ENCODE measurements at places on chromosomes 5 and 9.

- H3K4me3 ChIP-seq, result no peak overlapping the region
- H3K4me1 ChIP-seq, result peaks cover 88% of the 10 kb centered on the region
- no peaks in the 10 kb centered on the region for H3K27me3 ChIP-seq
- peak overlapping the region; percentile 68 for H3K27ac ChIP-seq
These were observed 11.9 kb downstream of the RAPGEF1 start for GRCh38 chr9:131727795-131728545.

DNA sequence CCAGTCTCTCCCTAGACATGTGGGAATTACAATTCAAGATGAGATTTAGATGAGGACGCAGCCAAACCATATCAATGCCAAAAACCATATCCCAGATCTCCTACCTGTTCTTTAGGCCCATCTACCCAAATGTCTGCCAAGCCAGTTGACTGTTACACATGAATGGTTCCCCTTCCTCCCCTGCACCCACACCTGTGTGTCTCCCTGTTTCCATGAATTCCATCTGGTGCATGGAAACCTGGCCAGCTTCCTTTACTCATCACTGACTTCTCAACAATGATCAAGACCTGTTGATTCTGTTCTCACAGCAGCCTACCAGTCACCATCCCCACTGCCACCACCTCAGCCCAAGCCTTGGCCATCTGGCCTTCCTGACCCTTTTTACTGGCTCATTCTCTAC lies 222.7 kb downstream of the NR3C1 start:
- peaks cover 7% of the 10 kb centered on the region for H3K36me3 ChIP-seq
- no peak overlapping the region for H3K27ac ChIP-seq
- H3K4me3 ChIP-seq, result no peak overlapping the region

- H3K27me3 ChIP-seq, result no peaks in the 10 kb centered on the region
- DNase-seq, result no peak
- no peak overlapping the region for H3K4me3 ChIP-seq
- H3K27ac ChIP-seq, result no peak overlapping the region
These were observed 104.7 kb upstream of the IRX2 start for GRCh38 chr5:2856206-2856605.

DNA sequence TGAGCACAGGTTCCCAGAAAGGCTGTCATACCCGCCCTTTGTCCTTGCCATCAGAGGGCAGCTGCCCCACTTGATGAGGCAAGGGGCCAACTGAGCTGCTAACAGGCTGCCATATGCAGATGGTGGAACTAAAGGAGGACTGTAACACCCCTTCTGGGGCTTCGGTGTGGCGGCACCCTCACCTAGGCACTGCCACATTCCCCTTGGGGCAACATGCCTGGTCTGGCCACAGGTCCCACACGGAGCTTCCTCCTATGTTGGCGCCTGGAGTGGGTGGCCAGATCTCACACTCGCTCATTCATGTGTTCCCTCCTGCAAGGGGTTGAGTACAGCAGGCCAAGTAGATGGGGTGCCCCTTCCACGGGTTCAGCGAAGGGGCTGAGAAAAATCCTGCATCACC lies 777.4 kb upstream of the CHD1 start:
- H3K4me1 ChIP-seq, result no peaks in the 10 kb centered on the region
- H3K27me3 ChIP-seq, result no peaks in the 10 kb centered on the region
- DNase-seq, result no peak
- no peak overlapping the region for H3K27ac ChIP-seq
- no peaks in the 10 kb centered on the region for H3K36me3 ChIP-seq

GRCh38 chr5:38463634-38464521 lies 92.6 kb downstream of the LIFR start:
- no peak overlapping the region for H3K4me3 ChIP-seq
- peaks cover 20% of the 10 kb centered on the region for H3K4me1 ChIP-seq

DNA sequence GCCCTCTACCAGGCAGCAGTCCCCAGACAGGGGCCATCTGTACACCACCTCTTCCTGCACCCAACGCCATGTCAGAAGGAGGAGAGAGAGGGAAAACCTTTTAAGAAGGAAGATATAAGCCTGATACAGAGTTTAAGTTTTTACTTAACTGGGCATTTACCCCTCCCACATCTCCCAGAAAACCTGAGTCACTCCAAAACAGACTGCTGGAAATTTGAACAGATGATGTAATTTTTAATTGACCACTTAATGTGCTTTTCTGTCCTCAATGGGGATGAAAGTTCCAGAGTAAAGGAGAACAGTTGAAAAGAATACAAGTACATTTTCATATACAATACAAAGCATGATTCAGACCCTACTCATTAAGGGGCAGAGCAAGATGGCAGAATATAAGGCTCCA lies 63.9 kb downstream of the TTC39B start:
- peak overlapping the region; percentile 42 for H3K27ac ChIP-seq
- no peaks in the 10 kb centered on the region for H3K4me1 ChIP-seq
- H3K36me3 ChIP-seq, result no peaks in the 10 kb centered on the region
- no peak for DNase-seq
- H3K27me3 ChIP-seq, result no peaks in the 10 kb centered on the region
- H3K4me3 ChIP-seq, result no peak overlapping the region

DNA sequence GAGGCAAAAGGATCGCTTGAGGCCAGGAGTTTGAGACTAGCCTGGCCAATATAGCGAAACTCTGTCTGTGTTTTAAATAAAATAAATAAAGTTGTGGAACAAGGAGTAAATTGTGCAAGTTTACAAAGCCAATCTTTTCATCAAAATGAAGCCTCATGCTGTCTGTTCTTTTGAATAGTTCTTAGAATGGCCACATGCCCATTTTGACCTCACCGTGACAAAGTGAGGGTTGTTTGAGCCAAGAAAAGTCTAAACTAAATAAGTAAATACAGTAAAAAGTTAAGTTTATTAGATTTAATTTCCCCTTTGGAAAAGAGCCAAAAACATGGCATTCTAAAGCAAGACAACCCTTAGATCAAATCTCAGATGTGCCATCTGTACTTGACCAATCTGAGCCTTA lies 165.7 kb downstream of the NDUFS4 start:
- no peak for DNase-seq
- H3K36me3 ChIP-seq, result no peaks in the 10 kb centered on the region
- H3K27me3 ChIP-seq, result no peaks in the 10 kb centered on the region
- H3K4me3 ChIP-seq, result no peak overlapping the region
- H3K27ac ChIP-seq, result no peak overlapping the region

GRCh38 chr9:76200745-76201144 lies 193.5 kb downstream of the RFK start:
- no peaks in the 10 kb centered on the region for H3K27me3 ChIP-seq
- no peak overlapping the region for H3K4me3 ChIP-seq
- H3K4me1 ChIP-seq, result no peaks in the 10 kb centered on the region
- no peak overlapping the region for H3K27ac ChIP-seq
- H3K36me3 ChIP-seq, result no peaks in the 10 kb centered on the region

DNA sequence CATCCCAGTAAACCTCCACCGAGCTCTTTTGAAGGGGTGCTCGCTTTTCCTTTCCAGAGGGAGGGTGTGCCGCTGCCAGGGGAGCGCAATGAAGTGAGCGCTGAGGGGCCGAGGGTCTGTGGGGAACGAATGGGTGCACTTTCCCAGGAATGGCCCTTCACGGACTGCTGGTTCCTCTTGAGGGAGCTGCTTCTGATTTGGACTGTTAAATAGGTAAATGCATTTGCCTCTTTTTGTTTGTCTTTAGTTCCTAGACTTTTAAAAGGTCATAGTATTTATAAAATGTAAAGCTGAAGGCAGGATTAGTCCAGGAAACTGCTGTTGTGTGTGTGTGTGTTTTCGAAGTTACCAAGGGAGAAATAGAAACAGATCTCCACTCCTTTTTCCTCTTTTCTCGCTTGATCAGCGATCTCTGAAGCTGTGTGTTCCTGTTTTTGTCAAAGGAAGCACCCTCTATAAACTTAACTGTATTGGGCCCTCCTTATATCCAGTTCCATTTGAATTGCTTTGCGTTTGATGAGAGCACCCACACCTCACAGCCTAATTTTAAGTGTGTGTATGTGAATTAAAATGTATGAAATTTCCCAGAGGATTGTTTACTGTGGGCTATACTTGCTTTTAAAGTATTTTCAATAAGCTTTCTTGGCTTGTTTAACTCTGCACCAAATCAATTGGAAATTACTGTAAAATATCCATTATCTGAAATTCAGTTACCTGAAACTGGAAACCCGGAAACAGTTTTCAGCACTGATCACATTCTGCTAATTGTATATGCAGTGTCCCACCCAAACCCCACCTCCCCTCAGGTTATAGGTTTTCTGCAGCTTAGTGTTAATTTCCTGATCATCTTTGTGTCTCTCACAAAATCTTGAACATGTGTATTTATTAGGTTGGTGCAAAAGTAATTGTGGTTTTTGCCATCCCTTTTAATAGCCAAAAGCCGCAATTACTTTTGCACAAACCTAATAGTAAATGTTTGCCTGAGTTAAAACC lies 966 bp downstream of the SNX2 start:
- H3K4me1 ChIP-seq, result peaks cover 53% of the 10 kb centered on the region
- no peaks in the 10 kb centered on the region for H3K36me3 ChIP-seq
- no peak for DNase-seq
- H3K27me3 ChIP-seq, result no peaks in the 10 kb centered on the region

DNA sequence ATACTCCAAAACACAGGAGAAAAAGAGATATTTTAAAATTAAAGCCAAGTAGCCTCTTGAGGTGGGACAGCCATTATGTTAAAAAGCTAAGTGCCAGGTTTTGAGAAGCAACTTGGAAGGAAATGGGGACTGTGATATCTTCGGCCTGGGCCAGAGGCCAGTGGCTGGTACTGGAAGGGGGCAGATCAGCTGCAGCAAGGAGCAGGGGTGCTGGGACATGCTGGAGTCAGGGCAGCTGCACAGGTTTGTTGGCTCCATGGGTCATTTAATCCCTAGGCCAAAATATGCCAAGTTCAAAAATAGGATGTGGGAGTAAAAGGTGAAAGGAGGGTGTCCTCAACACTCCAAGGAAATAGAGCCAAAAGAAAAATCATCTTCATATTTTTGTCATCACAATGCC lies 30.0 kb downstream of the ADRB2 start:
- H3K27ac ChIP-seq, result peak overlapping the region; percentile 20
- H3K27me3 ChIP-seq, result no peaks in the 10 kb centered on the region
- no peak for DNase-seq
- H3K36me3 ChIP-seq, result no peaks in the 10 kb centered on the region

DNA sequence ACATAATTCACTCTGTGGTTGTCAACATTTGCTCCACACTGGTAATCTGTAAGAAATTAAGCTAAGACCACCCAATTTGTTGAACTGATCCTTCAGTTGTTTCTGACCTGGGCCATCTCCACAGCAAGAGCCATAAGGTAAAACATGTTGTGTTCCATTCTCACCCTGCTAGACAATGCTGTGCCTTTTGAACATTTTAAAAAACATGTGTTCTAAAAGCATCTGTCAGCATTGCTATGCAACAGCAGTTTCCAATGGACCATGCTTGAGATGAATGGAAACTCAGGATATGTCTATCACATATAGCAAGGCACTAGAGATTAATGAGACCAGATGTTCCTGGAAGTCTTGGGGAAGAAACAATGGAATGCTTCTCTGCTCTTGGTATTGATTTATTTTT lies 455.1 kb upstream of the RGMB start:
- H3K36me3 ChIP-seq, result no peaks in the 10 kb centered on the region
- no peaks in the 10 kb centered on the region for H3K27me3 ChIP-seq
- H3K27ac ChIP-seq, result no peak overlapping the region
- DNase-seq, result no peak

DNA sequence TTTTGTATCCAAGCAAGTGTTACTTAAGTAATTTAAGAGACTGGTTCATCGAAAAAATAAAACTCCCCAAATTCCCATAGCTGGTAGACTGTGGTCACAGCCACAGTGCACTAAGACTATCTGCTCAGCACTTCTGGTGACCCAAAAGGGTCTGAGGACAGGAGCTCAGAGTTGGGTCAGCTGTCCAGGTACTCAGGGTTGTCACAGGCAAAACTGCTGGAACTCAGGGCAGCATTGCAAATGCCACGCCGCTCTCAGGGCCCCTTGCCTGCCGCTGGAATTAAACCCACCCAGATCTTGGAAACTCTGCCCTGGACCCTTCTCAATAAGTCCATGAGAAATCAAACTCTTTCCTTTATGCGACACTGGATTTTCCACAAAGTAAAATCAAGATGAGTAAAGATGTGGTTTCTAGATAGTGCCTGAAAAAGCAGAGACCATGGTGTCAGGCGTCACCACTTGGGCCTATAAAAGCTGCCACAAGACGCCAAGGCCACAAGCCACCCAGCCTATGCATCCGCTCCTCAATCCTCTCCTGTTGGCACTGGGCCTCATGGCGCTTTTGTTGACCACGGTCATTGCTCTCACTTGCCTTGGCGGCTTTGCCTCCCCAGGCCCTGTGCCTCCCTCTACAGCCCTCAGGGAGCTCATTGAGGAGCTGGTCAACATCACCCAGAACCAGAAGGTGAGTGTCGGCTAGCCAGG lies at the start of gene IL13:
Gene IL13 (plus strand): TSS at position 498 of the 705 bp plus-strand sequence. CDS start 14 bp downstream, at position 512.
- no peak within 1 kb of the TSS for H3K27ac ChIP-seq
- H3K4me1 ChIP-seq, result peaks cover 14% of the 10 kb centered on the region
- H3K36me3 ChIP-seq, result no peaks in the 10 kb centered on the region
- H3K27me3 ChIP-seq, result peaks cover 17% of the 10 kb centered on the region
- no peak within 1 kb of the TSS for H3K4me3 ChIP-seq

- H3K27me3 ChIP-seq, result no peaks in the 10 kb centered on the region
- H3K36me3 ChIP-seq, result no peaks in the 10 kb centered on the region
- H3K27ac ChIP-seq, result no peak overlapping the region
- H3K4me3 ChIP-seq, result no peak overlapping the region
- no peaks in the 10 kb centered on the region for H3K4me1 ChIP-seq
These were observed 116.6 kb downstream of the SH3GL2 start for GRCh38 chr9:17695482-17695881.

DNA sequence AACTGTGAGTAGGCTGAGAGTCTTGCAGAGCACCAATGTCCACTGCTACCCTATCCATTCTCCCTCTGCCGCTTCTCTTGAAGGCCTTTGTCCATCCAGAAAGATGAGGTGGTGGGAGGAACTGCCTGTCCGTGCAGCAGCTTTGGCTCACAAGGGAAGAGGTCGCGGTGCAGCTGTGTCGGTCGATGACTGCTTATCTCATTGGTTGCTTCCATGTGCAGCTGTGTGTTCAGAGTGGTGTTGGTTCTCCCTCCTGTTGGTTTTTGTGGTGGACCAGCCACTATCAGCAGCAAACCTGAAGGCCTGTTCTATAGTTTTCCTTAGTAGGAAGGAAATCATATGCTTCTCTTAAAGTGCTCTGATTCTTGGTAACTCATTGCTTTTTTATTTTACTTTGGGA lies 40.7 kb downstream of the SPTAN1 start:
- no peak overlapping the region for H3K27ac ChIP-seq
- no peak for DNase-seq
- H3K36me3 ChIP-seq, result peaks cover 99% of the 10 kb centered on the region
- no peak overlapping the region for H3K4me3 ChIP-seq
- H3K4me1 ChIP-seq, result no peaks in the 10 kb centered on the region
